ENCODE measurements at places on chromosomes 5 and 9.

- no peak for DNase-seq
These were observed 40.8 kb downstream of the WHRN start for GRCh38 chr9:114464281-114465051.

GRCh38 chr5:64018966-64019365 is 56.7 kb upstream of the HTR1A start:
- DNase-seq: no peak

DNA sequence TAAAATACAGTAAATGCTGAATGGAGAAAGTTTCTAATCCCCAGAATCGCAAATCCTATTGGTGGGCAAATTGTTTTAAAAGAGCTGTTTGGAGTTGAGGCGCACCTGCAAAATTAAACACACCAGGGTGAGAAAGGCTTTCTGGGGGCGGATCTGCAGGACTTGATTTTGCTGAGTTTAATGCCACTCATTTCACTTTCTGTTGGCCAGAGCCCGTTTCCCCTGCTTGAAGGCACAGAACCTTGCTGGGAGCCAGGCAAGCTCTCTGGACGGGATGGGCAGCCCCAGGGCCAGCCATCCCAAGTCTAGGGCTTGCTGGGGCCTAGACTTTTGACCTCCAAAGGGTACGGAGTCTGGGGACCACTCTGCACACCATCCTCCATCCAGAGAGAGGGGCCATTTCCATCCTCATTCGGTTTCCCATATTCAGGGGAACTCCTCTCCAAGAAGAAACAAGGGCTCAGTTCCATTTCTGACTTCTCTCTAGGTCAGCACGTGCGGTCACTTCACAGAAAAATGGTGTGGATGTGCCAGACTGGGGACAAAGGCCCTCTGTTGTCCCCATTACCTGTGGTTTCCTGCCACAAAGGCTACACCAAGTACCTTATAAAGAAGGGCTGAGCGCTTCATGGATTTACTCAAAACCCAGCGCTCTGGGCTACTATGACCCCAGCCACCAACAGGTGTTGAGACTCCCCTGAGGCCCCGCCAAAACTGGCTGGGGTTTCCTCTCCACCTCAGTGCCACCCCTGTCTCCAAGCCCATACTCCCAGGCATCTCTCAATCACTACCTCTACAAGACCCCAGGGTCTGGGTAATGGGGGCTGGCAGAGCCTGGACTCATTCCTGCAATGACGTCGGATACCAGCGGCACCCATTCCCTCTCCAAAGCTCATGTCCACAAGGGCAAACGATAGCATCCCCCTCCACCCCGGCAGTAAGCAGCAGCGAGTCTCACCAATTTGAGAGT is 170.0 kb downstream of the AUH start:
- DNase-seq: no peak

DNA sequence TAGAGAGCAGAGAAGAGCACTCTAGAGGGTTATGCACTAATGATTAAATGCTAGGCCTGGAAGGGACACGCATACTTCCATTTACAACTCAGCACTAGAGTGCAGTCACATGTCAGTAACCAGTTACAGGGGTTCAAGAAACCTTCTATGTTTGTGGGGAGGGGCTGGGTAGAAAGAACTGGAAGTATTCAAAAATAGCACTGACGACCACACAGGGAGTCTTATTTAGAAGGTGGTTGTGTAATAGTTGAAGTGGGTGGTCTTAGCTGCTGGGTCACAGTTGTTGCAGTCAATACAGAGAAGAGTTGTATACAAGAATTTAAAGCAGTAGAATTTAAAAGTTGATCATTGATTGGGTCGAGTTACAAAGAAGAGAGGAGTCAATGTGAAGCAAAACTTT is 15.4 kb downstream of the AOPEP start:
- DNase-seq: no peak

GRCh38 chr9:100052375-100052774 is 46.4 kb downstream of the ERP44 start:
- DNase-seq: no peak

DNA sequence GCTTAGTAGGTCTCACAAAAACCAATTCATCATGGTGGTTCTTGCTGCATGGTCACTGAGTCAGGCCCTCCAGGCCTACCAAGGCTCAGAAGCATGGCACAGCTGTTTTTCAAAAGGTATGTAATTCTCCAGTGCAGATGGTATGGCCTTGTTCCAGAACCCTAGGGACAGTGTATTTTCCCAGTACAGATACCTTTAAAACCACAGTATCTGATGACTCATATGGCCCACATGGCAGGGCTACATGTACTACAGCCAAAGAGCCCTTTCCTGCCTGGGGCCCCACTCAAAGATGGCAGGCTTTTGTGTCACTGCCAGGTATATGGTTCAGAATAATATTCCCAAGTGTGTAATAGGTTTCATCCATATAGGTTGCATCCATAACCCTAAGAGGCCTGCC is 16.5 kb downstream of the CSF2 start:
- DNase-seq: peak; percentile 44

DNA sequence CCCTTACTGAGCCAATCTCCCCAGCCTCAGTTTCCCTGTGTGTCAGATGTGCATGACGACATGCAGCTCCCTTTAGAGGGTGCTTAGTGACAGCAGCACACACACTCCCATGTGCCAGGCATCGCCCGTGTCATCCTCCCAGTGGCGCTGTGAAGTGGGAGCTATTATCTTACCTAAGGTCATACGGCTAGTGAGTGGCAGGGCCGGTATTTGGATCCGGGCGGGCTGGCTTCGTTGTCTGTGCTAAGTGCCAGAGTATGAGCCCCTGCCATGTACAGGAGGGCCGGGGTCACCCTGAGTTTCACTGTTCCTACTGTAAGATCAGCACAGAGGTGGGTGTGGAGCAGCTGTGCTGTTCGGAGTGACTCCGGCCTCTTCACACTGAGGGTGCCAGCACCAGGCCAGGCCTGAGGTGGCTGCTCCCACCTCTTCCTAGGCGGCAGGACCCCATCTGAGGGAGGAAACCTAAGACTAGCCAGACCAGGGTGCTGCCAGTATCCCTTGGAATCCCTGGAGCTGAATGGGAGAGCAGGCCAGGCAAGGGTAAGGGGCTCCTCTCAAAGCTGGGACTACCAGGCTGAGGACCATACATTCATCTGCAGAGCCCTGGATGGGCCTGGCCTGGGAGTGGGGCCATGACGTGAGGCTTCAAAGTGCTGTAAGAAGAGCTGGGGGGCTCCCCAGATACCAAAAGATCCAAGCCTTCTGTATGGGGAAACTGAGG is 22.5 kb downstream of the AQP7 start:
- DNase-seq: no peak

DNA sequence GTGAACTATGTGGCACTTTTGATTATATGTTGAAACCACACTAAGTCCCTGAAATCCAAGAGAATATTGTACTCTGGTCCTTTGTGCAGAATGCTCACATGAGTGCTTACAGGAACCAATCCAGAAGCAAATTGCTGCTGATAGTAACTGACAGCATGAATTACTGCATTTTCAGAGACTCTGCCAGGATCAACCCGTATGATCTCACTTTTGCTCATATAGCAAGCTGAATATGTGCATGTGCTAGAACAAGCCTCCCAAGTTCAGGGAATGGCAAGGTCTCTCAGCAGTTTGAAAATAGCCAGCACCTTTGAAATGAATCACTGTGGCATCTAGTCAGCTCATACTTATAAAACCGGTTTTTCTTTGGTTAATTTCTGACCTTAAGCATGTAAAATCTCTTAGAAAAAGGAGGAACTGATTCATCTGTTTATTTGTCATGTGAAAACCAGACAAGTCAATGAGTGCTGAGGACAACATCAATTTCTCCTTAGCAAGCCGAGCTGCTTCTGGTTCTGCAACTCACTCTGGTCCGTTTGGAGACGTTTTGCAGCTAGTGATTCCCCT is 215.7 kb upstream of the ELL2 start:
- peak; percentile 74 for DNase-seq

GRCh38 chr5:10746711-10747110 is 14.3 kb downstream of the DAP start:
- no peak for DNase-seq

- DNase-seq: no peak
These were observed 81.4 kb upstream of the ANKRD55 start for GRCh38 chr5:56314529-56314928.

DNA sequence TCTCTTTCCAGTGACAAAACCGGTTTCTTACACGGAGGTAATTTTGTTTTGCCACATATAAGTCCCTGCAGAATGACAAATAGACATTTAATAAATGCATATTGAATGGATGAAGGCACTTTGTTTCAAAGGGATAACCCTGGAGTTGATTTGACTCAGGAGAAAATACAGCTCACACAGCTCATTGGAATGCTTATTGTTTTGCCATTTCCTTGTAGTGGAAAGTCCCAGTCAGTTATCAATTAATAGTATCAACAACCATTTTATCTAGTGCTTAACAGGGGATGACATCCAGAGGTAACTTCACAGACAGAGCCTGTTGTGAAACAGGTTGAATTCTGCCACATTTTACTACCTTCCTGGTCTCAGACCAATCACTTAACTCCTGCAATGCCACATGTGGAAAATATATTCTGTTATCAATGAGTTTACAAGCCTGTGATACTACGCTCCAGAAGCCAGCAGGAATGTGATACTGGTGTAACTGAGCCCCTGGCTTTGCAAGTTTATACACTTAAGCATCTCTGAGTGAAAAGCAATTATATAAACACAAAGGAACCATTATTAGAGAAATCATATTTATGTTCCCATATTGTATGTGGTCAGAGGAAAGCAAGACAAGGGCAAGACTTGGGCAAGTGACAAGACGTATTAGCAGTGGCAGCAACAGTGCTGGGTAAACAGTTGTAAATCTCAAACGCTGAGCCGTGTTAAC is 123.1 kb upstream of the ANKRD55 start:
- no peak for DNase-seq

GRCh38 chr5:32581010-32581785 is 4.2 kb upstream of the SUB1 start:
- no peak for DNase-seq

DNA sequence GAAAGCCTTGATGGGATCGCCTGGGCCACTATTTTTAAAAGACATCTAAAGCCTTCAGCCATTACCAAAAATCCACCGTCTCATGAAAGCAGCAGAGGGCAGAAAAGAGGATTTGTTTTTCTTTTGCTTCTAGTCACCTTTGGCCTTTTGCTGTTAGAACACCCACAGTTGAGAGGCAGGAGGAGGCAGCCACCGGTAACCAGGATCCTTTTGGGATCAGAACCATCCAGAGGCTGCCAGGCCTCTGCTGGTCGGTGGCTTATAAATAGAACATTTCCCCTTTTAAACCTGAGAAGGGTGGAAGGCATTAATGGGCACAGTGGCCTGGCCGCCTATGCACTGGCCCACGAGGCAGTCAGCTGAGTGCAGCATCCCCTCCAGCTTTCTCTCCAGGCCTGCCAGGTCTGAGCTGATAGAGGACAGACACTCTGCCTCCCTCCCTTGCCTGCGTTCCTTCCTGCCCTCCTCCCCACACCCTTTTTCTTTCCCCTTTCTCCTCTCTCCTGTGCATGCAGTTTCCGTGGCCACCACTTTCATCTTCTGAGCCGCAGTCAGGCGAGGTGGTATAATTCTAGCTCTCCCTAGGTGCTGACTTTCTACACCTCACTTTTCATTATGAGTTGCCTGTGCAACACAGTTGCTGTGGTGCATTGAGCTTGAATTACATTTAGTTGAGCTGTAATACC is 253.4 kb downstream of the ARHGAP26 start:
- no peak for DNase-seq
